ENCODE measurements at places on chromosomes 11 and 22.

GRCh38 chr11:56013805-56014204, 13.6 kb upstream of the OR5AS1 start:
- DNase-seq: no peak

- no peak for DNase-seq
Observed at GRCh38 chr11:10920205-10920604, 62.4 kb upstream of the ZBED5 start.

DNA sequence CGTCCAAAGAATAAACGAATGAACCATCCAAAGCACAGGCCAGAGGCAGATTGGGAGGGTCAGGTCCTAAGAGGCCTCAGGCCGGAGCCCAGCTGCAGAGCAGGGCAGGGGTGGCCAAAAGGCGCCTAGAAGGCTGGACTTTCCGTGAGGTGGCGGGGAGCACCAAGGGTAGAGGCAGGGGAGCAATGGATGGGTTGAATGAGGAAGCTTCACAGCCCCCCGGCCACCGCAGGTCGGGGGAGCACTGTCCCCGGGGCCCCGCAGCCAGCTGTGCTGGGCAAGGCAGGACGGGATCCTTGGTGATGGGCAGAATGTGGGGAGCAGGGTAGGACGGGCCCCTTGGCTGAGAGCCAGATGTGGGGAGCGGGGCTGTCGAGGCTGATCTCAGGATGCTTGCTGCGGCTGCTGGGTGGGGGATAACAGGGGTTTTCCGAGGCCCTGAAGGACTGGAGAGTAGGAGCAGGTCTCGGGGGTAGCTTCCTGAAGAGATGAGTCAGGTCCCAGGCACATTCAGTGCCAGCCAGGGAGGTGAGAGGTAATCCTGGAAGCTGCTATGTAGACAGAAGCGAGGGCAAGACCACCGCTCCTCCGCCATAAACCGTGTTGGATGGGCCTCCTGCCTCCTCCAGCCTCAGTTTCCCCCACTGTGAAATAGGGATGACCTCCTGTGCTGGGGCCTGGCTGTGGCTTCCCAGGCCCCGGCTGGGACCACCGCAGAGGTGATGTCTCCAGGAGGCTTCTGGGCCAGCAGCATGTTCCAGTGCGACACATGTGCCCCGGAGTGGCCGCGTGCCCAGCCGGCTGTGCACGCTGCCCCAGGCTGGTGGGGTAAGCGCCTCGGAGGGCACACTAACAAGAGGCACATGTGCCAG, 34.6 kb upstream of the KCNQ1OT1 start:
- no peak for DNase-seq

DNA sequence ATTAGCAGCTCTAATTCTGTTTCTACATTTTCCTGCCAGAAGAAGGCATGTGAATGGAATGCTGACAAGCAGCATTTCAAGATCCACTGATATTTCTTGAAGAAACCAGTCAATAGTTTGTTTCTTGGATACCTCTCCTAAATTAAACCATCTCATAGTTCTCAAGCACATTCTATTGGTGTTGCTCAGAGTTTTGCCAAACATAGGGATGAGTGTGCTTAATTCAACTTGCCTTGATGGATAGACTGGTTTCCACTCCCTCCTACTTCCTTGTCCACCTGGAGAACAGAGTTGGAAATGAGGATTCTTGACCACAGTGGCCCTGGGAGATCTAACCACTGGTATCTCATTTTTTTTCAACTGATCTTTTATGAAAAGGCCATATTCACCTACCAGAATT, 29.8 kb upstream of the DDX10 start:
- DNase-seq: no peak

DNA sequence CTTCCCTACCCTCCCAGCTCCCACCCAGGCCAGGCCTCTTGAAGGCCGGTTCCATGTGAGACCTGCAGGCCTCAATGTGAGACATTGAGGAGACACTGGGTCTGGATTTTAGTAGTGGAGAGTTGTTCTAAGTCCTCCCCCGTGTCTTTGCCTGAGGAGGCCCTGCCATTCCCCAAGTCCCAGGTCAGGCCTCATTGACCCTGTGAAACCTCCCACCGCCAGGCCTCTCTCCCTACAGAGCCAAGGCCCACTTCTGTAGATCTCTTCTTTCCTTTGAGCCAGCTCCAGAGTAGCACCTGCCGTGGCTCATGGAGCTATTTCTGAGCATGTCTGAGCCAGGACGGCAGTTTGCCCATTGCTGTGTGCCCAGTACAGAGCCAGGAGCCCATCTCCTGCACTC, 1419.6 kb downstream of the TBC1D22A start:
- DNase-seq: no peak

- no peak for DNase-seq
Observed at GRCh38 chr22:27868732-27869282, 50.2 kb downstream of the PITPNB start.

DNA sequence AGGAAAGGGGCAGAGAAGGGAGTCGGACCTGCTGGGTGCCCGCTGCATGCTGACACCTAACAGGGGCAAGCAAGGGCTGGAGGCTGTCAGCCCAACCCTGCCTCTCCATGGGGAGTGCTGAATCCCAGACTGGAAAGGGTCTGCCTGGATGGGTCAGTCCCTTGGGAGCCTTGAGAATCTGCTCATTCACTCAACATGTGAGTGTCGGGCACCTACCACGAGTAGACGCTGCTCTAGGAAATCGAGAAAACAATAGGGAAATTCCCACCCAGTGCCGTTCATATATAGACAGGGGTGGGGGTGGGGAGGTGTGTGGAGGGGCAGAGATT, 4.4 kb upstream of the CTSD start:
- no peak for DNase-seq

GRCh38 chr11:68255526-68255925, 16.2 kb downstream of the C11orf24 start:
- DNase-seq: no peak

DNA sequence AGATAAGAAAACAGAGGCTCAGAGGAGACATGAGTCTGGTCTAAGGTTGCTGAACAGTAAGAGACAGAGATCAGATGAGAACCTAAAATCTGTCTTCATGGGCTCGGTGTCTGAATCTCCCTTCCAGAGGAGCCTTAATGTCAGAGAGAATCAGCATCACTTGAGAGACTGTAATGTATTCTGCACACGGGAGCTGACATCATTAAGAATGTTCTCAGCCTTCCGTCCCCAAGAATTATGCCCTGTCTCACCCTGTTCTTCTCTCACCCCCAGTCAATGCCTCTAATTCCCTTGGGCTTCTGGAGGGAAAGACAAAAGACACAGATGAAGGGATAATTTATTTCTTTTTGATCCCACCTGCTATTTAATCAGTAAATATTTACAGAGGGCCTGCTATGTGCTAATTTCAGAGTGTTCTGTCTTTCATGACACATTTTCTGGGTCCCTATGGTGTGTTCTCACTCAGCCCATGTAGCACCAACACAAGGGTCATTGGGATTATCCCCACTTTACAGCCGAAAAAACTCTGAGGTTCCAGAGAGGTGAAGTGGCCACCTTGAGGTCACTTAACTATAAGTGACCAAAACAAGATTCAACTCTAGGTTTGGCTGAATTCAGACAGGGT, 61.8 kb downstream of the CD82 start:
- no peak for DNase-seq

DNA sequence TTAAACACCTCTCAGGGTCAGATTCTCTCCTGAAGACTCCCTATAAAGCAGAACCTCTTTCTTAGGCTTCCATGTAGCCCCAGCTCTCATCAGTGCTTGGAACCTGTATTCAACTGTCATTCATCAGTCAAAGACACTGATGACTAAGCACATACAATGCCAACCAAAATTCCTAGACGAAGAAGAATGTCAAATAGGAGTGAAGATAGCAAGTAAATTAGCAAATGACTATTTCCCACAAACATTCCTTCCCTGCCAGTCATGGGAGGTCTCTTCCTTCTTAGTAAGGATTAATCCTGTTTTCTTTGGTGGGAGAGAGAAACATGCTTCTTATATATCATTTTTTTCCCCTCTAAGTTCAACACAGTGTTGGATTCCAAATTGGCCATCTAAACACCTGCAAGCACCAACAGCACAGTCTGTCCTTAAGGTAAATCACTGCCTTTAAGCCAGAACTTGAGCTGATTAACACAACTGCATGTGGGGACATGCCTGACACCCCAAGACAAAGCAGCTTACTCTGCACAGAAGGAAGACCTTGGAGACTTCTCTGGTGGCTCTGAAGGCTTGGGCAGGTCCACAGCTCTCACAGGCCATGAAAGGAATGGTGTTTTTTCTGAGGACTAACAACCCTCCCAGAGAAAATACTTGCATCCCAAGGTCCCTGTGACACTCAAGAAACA, 47.5 kb upstream of the ME3 start:
- no peak for DNase-seq

GRCh38 chr11:46628961-46629360, 11.6 kb downstream of the ATG13 start:
- DNase-seq: no peak

- DNase-seq: peak; percentile 66
Observed at GRCh38 chr11:108199446-108200321, 22.8 kb downstream of the NPAT start.

DNA sequence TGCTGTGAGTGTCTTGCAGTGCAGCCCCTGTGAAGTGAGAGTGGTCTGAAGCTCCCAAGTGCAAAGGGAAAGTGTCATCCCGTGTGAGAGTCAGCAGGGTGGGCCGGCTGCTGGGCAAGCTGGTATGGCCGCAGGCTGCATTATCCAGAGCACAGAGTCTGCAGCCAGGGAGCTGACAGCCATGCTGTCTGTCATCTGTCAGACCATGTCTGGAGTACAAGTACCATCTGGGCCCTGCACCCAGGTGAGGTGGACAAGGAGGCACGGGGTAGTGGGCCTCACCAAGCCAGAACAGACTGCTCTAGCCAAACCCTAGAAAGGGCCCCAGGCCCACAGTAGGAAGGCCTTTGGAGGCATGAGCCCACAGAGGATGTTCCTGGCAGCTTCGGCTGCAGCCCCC, 20.2 kb downstream of the LMO1 start:
- DNase-seq: no peak

DNA sequence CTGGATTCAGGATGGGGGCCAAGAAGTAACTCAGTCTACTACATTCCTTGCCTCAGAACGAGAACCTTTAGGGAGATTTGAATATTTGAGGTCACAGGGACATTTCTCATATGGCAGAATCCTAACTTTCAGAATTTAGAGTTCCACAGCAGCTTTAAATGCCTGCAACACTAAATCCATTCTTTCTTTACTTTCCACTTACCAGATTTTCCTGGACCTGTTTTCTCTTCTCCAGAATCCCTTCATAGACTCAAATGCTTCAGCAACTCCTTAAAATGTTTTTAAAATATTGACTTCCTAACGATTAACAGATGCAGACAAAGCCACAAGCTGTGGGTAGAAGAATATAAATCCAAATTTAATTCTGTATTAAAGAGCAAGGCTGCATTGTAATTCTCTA, 63.1 kb downstream of the PRSS23 start:
- no peak for DNase-seq

DNA sequence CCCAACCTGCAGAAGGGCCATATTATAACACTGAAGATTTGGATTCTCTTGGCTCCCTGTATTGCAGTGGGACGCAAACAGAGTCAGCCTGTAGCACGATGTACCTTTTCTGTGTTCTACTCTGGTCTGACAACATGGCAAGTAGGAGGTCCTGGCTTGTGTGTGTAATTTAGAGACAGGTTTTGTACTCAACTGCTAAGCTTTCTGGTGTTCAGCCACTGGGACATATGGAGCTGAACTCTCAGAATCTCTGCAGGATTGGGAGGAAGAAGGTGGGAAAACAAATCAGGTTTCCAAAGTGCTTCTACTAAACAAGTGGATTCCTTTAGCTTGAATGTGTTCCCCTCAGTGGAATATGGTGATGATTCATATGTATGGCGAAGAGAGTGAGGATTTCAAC, 192.5 kb upstream of the MTMR2 start:
- no peak for DNase-seq

GRCh38 chr11:61362542-61362875, 335 bp downstream of the TMEM138 start:
- peak; percentile 22 for DNase-seq

DNA sequence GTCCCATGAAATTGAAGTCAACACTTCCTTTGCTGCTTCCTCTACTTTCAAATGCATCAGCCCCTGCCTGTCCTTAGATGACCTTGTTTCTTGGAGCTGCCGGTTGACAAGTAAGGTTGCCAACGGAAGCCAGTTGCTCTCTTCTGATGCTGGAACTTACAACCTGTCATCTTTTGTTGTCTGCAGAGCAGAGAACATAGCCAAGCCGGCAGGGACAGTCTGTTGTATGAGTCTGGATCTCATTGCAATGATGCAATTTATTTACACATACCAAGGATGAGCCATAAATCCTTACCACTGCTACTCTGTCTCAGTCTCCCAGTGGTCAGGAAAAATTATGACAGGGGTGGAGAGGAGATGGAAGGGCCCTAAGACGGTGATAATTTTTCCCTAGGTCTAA, 151.4 kb downstream of the BLID start:
- no peak for DNase-seq

DNA sequence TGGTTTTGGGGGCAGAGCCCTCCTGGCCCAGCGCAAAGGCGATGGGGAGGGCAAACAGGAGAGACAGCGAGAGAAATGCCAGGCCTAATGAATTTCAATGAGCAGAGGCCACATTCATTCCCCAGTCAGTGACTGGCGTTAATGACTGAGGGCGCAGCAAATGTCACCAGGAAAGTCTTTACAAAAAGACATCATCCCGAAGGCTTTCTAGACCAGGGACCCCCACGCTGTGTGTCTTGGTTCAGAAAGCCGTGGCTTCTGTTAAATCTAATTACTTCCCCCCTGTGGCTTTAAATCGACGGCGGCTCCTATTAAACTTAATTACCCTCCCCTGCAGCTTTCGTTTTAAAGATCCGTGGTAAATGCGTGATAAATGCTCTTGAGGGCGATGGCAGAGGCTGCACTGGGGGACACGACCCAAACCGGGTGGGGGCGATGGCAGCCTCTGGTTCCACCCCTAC, 1.6 kb upstream of the FGF19 start:
- no peak for DNase-seq

DNA sequence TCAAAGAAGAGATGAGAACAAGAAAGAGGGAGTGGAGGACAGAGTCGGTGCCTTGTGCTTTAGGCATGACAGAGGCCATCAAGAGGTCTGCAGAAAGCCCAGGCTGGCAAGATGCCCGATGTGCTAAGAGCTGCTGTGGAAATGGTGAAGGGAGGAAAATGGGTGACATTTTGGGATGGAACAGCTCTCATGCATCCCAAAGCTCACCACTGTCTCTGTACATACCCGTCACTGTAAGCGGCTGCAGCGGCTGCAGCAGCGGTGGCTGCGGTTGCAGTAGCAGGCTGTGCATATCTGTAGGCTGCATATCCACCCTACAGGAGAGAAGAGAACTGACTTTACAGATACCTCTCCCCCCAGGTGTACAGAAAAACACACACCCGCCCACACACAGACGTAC, 28.6 kb downstream of the APOL5 start:
- no peak for DNase-seq

Data from activated CD4-positive, alpha-beta T cell treated with anti-CD3 and anti-CD28 coated beads, Interleukin-2, amount 50 U/mL, for 4 hours (primary cell).